Left forelimb (tissue), 1 donor: ENCODE measurements at places on chromosomes 1 and 21.

DNA sequence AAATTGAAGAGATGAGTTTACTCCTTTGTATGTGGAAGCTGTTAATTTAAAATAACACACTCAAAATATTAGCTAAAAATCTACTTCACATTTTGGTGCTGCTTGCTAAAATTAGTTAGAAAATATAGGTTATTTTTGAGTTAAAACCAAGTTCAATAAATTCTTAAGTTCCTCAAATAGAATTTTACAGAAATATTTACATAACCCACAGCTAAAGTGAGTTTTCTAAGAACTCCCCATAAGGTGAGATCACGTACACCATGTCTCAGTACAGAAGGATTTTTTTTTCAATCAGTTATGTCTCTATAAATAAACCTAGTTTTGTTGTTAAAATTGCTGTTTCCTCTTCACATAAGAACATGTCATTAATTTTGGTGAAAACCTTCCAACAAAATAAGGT, 108.0 kb downstream of the SDCCAG8 start:
- DNase-seq: no peak

GRCh38 chr1:228772516-228773212, 37.4 kb downstream of the RHOU start:
- DNase-seq: no peak

- DNase-seq: no peak
Observed at GRCh38 chr1:17588048-17588871, 48.8 kb downstream of the ARHGEF10L start.

- no peak for DNase-seq
Observed at GRCh38 chr1:51555866-51556619, 37.0 kb upstream of the EPS15 start.
